Activated naive CD8-positive, alpha-beta T cell treated with anti-CD3 and anti-CD28 coated beads, Interleukin-2, amount 50 U/mL, for 16 hours (primary cell): ENCODE measurements at places on chromosomes 4 and X.

- no peak for DNase-seq
Observed at GRCh38 chr4:99088023-99088449, 552 bp downstream of the ADH5 start.

DNA sequence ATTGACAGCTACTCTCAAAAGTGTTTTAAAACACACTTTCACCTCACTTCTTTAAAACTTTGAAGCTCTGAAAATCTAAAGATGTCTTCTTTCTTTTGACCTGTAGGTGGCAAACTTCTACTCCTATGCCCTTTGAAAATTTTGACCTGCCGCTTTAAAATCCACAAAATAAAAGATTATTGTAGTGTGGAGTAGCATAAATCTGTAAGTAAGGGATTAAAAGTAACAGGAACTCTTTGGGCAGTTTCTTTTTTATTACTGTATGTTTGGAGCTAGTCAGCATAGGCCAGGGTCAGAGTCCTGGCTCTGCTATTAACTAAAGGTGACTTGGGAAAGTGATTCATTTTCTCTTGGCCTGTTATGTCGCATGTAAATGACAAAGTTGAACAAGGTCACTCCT is 25.5 kb downstream of the BBS12 start:
- DNase-seq: no peak

GRCh38 chr4:185464183-185464582 is 7.3 kb downstream of the CCDC110 start:
- DNase-seq: no peak

DNA sequence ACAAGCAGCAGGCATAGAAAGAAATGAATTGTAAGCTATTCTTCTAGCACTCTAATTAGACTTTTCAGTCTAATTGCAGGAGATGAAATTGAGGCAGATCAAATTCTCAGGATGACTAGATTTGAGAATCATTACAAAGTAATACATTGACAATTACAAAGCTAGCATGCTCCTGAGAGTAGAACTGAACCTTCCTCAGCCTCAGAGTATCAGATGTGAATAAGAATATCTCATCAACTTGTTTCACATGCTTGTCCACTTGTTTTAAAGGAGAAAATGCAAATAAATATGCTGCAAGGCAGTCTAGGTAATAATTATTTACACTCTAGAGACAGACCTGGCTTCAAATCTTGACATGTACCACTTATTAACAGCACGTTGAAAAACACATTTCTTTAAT is 491.0 kb upstream of the MAGEB2 start:
- no peak for DNase-seq

DNA sequence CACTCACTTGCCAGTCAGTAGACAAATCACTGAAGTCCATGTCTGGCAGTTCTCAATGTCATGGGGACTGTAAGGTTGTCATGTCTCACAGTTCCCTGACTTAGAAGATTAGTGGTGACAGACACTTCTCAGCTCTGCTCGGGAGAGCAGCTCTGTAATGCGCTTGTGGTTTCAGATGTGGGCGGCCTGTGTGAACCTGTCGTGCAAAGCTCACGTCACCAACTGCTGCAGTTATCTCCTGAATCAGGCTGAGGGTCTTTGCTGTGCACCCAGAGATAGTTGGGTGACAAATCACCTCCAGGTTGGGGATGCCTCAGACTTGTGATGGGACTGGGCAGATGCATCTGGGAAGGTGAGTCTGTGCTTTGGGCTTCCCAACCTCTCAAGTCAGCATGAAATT is at the start of gene IL9R:
IL9R (plus strand) TSS at position 261 of the 400 bp plus-strand sequence; CDS start at position 325, 64 bp downstream.
- peak; percentile 10 for DNase-seq

DNA sequence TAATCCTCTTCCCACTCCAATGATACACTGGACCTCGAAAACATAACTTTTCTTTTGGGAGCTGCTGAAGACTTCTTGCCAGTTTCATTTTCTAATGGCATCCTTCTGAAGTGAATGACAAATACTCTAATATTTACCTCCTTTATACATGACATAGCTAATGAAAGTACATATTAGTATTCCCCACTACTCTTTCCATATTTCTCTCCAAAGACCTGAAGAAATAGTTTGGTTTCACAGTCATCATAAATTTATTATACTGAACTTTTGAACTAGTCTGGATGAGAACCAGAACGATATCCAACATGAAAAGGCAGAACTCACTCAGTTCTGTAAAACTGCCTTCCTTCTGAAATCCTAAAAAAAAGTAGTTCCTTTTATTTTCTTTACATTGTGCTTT is 139.1 kb downstream of the GPC3 start:
- DNase-seq: no peak

DNA sequence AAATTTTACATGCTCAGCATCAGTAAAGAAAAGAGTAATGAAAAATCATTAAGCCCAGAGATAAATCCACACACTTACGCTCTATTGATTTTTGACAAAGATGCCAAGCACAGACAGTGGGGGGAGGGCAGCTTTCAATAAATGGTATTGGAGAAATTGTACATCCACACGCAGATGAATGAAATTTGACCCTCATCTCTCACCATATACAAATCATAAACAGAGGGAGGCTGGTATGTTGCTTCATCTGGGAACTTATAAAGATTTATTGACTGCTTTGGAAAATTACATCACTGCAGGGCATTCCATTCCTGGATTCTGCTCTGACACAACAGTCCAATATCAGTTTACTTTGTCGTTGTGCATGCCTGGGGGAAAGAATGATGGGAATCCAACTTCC is 58.4 kb upstream of the XAGE1A start:
- DNase-seq: no peak

- no peak for DNase-seq
Observed at GRCh38 chr4:3875466-3875865, 109.3 kb downstream of the ADRA2C start.

DNA sequence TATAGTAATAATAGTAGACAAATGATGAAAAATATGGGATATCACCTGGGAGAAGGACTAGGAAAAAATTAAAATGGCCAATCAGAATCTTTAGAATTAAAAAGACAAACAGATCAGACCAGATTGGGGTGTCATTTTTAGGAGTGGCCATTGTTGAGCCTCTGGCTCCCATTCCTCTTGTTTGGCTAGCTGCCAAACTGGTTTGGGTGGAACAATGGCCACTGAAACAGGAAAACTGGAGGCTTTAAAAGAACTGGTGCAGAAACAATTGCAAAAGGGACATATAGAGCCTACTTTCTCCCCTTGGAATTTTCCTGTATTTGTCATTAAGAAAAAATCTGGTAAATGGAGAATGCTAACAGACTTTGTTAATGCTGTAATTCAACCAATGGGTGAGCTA is 294.8 kb upstream of the DKK2 start:
- no peak for DNase-seq

DNA sequence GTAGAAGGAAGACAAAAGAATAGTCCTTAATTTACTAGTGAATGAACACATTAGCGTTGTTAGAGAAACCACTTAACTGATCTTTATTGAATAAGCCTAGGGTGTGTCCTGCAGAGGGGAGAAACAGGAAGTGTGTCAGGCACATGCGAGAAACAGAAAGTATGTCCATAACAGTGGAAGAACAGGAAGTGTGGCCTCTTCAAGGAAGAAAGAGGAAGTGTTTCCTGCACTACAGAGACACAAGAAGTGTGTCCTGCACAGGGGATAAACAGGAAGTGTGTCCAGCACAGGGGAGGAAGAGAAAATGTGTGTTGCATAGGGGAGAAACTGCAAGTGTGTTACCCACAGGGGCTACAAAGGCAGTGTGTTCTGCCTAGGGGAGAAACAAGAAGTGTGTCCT is 539.6 kb upstream of the PRKX start:
- DNase-seq: no peak

- DNase-seq: no peak
Observed at GRCh38 chr4:176137631-176138030, 57.8 kb downstream of the SPATA4 start.

DNA sequence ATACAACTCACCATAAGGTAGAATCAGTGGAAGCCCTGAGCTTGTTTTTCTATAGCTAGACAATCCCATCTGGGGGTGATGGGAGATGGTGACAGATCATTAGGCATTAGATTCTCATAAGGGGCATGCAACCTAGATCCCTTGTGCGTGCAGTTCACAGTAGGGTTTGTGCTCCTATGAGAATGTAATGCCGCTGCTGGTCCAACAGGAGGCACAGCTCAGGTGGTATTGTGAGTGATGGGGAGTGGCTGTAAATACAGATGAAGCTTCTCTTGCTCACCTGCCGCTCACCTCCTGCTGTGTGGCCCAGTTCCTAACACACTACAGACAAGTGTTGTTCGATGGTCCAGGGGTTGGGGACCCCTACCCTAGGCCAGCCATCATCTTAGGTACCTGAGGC is 5.9 kb upstream of the GATB start:
- no peak for DNase-seq

GRCh38 chr4:163110442-163110841 is 56.2 kb downstream of the NAF1 start:
- no peak for DNase-seq

GRCh38 chr4:92307866-92308265 is 4.1 kb downstream of the GRID2 start:
- no peak for DNase-seq
